ENCODE measurements at places on chromosomes 11 and 22.

GRCh38 chr11:124669193-124669592 lies 4.3 kb downstream of the SIAE start:
- DNase-seq, result peak; percentile 67

- peak; percentile 72 for DNase-seq
Measured at GRCh38 chr11:43947003-43947500, 4.6 kb downstream of the C11orf96 start.

DNA sequence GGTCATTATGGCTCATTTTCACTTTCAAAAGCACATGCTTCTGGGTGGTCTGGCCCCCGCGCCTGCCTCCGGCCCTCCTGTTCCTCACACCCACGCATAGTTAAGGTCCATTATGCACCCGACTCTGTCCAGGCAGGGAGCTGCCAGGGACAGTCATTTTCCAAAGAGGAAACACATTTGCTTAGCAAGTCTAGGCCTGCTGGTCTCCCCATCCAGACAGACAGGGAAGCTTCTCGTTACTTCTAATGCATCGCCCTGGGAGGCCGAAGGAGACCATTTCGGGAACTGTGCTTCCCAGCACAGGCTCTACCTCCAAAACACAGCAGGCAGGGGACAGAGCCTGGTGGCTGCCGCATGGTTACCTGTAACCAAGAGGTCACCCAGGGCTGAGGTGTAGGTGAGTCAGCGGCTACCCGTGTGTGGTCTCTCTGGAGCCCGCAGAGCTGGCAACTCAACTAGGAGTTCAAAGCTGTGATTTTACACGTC lies 87.1 kb upstream of the SHANK2 start:
- DNase-seq, result no peak

DNA sequence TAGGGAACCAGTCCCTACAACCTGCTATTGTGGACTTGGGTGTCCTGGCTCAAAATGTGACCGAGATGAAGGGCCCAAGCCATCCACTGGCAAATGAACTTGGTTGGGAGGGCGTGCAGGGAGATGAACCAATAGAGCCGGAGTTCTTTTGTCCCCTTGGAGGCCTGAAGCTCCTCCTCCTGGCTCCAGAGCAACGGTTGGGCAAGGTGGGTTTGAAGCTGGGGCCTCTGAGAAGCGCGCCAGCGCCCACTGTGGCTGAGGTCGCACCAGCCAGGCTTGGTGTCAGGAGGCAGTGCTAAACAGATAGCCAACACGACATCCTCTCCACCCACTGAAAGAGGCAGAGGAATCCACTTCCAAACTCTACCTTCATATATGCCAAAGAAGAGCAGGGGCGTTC lies 36.0 kb upstream of the PACSIN2 start:
- peak; percentile 28 for DNase-seq

DNA sequence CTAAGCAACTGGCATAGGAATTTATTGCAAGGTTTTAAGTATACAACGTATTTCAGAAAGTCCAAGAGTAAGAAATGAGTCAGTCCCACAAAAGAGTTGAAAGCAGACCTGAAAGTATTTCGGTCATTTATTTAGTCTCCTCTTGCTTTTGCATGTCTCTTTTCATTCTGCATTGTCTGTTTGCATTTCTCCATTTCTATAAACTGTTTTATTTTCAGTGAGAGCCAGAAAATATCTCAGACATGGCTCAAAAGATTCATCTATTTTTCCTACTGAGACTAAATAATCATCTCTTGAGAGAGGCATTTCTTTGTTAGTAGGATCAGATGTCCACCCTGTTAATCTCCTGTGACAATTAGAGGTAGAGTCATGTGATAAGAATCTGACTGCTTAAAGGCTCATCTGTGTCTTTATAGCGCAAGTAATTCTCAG lies 219.1 kb upstream of the CCDC179 start:
- DNase-seq, result no peak

DNA sequence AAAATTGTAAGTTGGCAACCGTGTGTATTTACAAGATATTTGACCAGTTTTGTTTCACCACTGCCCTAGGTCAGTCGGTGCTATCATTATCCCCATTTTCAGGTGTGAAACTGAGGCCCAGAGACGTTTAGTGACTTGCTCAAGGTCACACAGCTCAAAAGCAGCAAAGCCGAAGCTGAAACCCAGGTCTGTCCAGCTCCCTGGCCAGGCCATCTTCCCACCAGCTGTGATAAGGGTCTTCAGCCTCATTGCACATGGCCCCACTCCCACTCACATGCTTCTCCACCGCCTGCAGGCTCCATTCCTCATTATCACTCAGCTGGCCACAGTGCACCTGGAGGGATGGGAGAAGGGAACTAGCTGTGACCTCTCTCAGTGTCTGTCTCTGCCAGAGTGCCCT lies 83.2 kb downstream of the PDE2A start:
- DNase-seq, result no peak
